Breast epithelium (tissue), 4 donors: ENCODE measurements at places on chromosomes 7 and 10.

- DNase-seq, result no peak
Measured at GRCh38 chr10:48550977-48551376, 53.9 kb downstream of the ARHGAP22 start.

GRCh38 chr10:98589007-98589406 is 142.3 kb upstream of the HPS1 start:
- DNase-seq, result no peak

- DNase-seq, result no peak
Measured at GRCh38 chr10:71247414-71247705, 35.0 kb downstream of the UNC5B start.

GRCh38 chr7:122764020-122764419 is 61.3 kb upstream of the RNF148 start:
- no peak for DNase-seq

GRCh38 chr7:43112941-43113621 is 634 bp downstream of the HECW1 start:
- DNase-seq, result no peak

DNA sequence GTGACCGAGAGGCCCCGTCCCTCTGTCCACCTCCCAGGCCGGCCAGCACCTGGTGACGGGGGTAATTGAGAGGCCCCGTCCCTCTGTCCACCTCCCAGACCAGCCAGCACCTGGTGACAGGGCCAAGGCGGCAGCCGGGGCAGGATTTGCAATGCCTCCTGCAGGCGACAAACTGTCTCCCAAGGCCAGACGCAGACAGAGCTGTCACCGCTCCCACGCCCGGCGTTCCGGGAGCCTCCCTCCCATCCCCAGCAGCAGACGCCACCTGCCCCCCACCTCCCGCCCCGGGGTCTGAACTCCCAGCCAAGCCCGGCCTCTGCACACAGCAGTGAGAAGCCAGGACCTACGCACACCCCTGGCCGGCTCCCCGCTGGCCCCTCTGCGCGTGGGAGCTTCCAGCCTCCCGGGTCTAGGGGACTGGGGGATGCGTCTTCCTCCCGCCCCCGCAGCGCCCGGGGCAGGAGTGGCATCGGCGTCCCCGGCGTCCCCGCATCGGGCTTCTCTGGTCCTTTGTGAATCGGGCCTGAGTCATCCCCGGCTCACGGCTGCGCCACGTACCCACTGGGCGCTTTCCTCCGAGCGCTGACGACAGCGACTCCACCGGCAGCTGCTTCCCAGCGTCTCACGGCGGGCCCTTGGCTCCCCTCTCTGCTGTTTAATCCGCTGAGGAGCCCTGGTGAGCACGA is 95.1 kb upstream of the DIP2C start:
- DNase-seq, result peak; percentile 67

DNA sequence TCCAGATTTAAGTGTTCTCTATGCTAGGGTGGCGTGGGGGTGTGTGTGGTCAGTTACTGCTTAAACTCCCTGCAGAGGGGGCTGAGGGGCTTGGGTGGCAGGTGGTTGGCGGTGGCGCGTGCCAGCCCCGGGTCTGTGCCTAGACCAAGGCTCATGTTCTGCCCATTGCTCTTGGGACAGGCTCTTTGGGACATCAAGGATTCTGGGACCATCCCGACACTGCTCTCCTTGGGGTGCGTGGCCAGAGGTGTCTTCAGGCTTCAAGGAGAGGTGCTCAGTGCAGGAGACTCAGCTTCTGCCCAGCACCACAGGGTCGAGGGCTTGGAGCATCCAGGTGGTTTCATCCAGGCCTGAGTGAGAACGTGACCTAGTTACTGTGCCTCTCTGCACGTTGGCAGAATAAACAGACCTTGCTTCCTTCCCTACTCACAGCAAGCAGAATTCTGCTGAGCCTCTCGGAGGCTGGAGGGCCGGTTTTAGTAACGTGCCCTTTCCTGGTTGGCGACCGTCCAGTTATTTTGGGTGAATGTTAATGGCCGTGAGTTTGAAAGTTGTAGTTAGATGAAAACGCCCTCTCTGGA is 39.9 kb downstream of the CAMK1D start:
- peak; percentile 70 for DNase-seq

GRCh38 chr10:97336942-97337831 is 2.7 kb upstream of the FRAT2 start:
- peak; percentile 57 for DNase-seq

- no peak for DNase-seq
Measured at GRCh38 chr7:99190359-99191009, 17.4 kb downstream of the KPNA7 start.

- no peak for DNase-seq
Measured at GRCh38 chr10:92493362-92493761, 80.5 kb downstream of the IDE start.

DNA sequence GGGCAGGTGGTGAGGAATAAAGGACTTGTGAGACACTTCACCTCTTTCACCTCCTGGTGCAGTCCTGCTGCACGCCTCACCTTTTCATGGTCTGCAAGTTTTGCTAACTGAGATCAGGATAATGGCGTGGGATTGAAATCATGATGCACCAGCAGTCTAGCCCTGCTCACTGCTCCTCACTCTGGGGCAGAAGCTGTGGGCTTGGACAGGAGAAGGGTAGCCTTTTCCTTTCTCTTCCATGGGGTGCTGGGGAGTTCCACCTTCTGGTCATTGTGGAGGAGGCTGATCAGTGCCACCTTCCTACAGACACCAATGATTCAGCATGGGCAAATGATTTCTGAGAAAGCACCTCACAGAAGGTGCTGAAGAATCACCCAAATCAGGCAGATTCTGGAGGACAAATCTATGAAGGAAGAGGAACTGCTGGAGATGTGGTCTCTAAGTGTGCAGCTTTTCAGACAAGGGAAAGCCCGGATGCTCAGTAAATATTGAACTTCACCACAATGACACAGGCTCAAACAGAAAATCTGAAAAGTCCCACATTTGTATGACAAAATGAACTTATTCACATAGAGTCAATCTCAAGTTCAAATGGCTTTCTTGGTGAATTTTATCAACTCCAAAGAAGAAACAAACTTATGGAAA is 19.7 kb downstream of the MBL2 start:
- DNase-seq, result no peak

- DNase-seq, result no peak
Measured at GRCh38 chr7:69957661-69958060, 359.4 kb downstream of the AUTS2 start.

- DNase-seq, result no peak
Measured at GRCh38 chr7:131843898-131844331, 287.5 kb upstream of the PODXL start.

GRCh38 chr10:122311716-122312115 is 40.6 kb downstream of the BTBD16 start:
- no peak for DNase-seq

DNA sequence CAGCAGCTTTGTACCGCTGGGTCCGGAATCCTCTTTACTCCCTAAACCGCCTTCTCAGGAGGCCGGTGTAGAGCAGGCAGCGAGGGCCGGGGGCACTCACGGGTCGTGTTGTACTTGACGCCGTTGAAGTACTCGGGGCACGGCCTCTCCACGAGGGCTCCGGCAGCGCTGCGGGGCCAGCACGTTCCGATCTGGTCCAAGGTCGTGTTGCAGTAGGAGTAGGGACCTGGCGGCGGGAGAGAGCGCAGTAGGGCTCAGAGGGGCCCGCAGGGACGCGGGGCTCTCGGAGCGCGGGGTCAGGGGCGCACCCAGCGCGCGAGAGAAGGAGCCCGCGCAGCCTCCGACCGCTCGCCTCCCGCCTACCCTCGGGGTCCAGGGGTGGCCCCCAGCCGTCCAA is 443 bp downstream of the CRHR2 start:
- DNase-seq, result no peak

DNA sequence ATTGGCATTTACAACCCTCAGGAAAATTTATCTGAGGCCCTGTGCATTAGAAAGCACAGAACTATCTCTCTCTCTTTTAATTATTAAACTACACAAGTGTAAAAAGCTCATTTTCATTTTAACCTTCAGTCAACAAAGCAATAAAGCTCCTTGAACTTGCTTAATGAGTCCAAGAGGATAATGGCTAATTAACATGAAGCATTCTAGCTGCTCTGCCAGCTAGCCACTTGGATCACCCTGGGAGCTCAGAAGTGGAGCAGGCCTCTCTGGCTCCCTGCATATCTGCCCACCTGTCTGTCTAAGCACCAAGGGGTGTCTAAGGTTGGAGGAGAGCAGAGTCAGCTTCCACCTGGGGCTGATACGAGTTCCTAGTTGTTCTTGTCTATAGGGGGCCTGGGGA is 56.0 kb upstream of the SLC35G1 start:
- DNase-seq, result no peak
